Adipose tissue (tissue), 3 donors: ENCODE measurements at places on chromosomes 5 and 9. TPM values are rescaled to one million over a fixed set of nuclear protein-coding genes. Genes with fewer than 3 reads are reported as not detected.

Gene CNOT8
- 52.8 TPM for polyA plus RNA-seq

Gene MORN5
- polyA plus RNA-seq, result not detected

Gene SHC3
- 1.5 TPM for polyA plus RNA-seq

Gene CA9
- 2.2 TPM for polyA plus RNA-seq

Gene TICAM2
- 1.1 TPM for polyA plus RNA-seq

Gene CYSRT1
- polyA plus RNA-seq, result 0.88 TPM

Gene DMRTA1
- polyA plus RNA-seq, result 0.92 TPM

Gene RANBP17
- 1.2 TPM for polyA plus RNA-seq

Gene GLT6D1
- polyA plus RNA-seq, result not detected

Gene AGXT2
- not detected for polyA plus RNA-seq

Gene SHOC1
- polyA plus RNA-seq, result not detected

Gene PCDHB12
- polyA plus RNA-seq, result 0.81 TPM

Gene BTNL9
- polyA plus RNA-seq, result 467 TPM

Gene MFAP3
- 3.1 TPM for polyA plus RNA-seq

Gene LURAP1L
- 18.7 TPM for polyA plus RNA-seq

Gene PCDHGA4
- polyA plus RNA-seq, result 0.98 TPM

Gene GAS1
- 67.1 TPM for polyA plus RNA-seq

Gene TAF1L
- not detected for polyA plus RNA-seq

Gene BAAT
- polyA plus RNA-seq, result not detected

Gene DNAI1
- polyA plus RNA-seq, result 0.10 TPM

Gene ZBED3
- 13.2 TPM for polyA plus RNA-seq

Gene SLC1A1
- 0.81 TPM for polyA plus RNA-seq

Gene ENHO
- 2.7 TPM for polyA plus RNA-seq

Gene STC2
- 2.0 TPM for polyA plus RNA-seq

Gene ANKRD31
- not detected for polyA plus RNA-seq

Gene RAD50
- polyA plus RNA-seq, result 8.5 TPM

Gene GABRA6
- polyA plus RNA-seq, result not detected

Gene ACOT12
- not detected for polyA plus RNA-seq

Gene SMIM33
- polyA plus RNA-seq, result not detected

Gene MRPL50
- polyA plus RNA-seq, result 8.7 TPM

Gene IFNB1
- polyA plus RNA-seq, result not detected

Gene TRIM7
- polyA plus RNA-seq, result 1.1 TPM

Gene SLIT3
- polyA plus RNA-seq, result 24.6 TPM

Gene ADRB2
- 12.0 TPM for polyA plus RNA-seq
